ENCODE measurements at places on chromosomes 1 and 21. TPM values are rescaled to one million over a fixed set of nuclear protein-coding genes. Genes with fewer than 3 reads are reported as not detected.

DNA sequence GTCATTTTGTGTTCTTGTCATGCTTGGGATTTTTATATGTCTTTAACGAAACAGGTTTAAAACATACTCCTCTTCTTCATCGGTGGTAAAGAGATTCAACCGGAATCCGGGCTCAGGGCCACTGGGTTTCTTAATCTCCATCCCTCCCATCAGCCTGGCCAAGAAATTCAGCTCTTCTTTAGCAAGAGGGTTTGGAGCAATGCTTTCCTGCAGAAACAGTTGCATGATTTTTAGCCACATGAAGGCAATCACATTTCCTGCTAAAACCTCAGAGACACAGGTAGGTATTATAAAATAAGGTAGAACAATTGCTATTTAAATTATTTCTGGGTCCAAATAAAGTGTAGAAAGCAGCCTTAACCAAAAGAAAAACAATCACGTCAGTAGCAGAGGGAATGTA, 22.7 kb upstream of the LSM10 start:
- no peak for DNase-seq
- H3K4me1 ChIP-seq, result no peaks in the 10 kb centered on the region
- no peak overlapping the region for H3K4me3 ChIP-seq

DNA sequence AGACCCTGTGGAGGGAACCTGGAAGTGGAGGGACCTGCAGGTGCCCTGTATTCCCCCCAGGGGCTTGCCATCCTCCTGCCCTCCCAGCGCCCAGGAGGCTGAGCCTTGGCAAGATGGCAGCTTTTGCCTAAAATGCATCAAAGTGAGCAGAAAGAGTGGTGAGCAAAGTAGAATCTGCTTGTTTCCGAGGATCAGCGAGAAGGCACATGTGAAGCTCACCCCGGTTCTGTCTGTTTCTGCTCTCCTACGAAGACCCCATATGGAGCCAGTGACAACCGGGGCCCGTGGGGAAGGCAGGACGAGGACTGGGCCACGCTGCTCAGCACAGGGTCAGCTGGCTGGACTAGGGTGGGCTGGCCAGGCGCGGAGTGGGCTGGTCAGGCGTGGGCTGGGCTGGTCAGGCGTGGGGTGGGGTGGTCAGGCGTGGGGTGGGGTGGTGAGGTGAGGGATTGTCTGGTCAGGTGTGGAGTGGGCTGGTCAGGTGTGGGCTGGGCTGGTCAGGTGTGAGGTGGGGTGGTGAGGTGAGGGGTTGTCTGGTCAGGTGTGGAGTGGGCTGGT, 5.2 kb upstream of the FNDC10 start:
- no peak overlapping the region for H3K27ac ChIP-seq
- H3K4me3 ChIP-seq, result no peak overlapping the region
- no peaks in the 10 kb centered on the region for H3K4me1 ChIP-seq
- H3K36me3 ChIP-seq, result no peaks in the 10 kb centered on the region
- no peaks in the 10 kb centered on the region for H3K27me3 ChIP-seq

Gene CD5L
- total RNA-seq, result not detected

Gene MLLT11
- 2.4 TPM for total RNA-seq

DNA sequence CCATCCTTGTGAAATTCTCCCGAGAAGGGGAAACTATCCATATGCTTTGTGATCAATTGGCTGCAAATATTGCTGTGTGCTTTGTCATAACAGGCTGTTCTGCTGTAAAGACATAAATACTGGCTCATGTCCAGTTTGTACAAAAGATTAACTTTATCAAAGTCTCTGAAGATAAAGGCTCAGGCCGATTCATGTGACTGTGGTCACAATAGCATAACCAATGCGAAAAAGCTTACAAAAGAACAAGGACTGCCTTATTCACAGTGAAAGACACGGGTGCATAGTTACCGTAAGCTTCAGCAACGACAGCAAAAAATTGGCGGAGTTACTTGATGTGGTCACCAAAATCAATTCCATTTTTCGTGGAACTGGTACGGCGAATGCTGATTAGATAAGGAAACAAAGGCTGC, 173.6 kb upstream of the CHRM3 start:
- DNase-seq, result no peak
- no peaks in the 10 kb centered on the region for H3K4me1 ChIP-seq
- H3K27ac ChIP-seq, result no peak overlapping the region
- H3K36me3 ChIP-seq, result no peaks in the 10 kb centered on the region

Data from aorta (tissue), 5 donors.